Activated CD4-positive, alpha-beta T cell treated with anti-CD3 and anti-CD28 coated beads, Interleukin-2, amount 10 ng/mL, durations not matched to agents 7 days and 5 days (primary cell): ENCODE measurements at places on chromosomes 4 and X. TPM values are rescaled to one million over a fixed set of nuclear protein-coding genes. Genes with fewer than 3 reads are reported as not detected.
A peak's percentile ranks its signal among the peaks of the same experiment; 100 is the strongest.

GRCh38 chr4:31647786-31648185 lies 927.6 kb downstream of the PCDH7 start:
- no peaks in the 10 kb centered on the region for H3K36me3 ChIP-seq
- no peak overlapping the region for H3K27ac ChIP-seq
- DNase-seq, result no peak
- no peaks in the 10 kb centered on the region for H3K27me3 ChIP-seq
- H3K4me3 ChIP-seq, result no peak overlapping the region
- no peaks in the 10 kb centered on the region for H3K4me1 ChIP-seq

DNA sequence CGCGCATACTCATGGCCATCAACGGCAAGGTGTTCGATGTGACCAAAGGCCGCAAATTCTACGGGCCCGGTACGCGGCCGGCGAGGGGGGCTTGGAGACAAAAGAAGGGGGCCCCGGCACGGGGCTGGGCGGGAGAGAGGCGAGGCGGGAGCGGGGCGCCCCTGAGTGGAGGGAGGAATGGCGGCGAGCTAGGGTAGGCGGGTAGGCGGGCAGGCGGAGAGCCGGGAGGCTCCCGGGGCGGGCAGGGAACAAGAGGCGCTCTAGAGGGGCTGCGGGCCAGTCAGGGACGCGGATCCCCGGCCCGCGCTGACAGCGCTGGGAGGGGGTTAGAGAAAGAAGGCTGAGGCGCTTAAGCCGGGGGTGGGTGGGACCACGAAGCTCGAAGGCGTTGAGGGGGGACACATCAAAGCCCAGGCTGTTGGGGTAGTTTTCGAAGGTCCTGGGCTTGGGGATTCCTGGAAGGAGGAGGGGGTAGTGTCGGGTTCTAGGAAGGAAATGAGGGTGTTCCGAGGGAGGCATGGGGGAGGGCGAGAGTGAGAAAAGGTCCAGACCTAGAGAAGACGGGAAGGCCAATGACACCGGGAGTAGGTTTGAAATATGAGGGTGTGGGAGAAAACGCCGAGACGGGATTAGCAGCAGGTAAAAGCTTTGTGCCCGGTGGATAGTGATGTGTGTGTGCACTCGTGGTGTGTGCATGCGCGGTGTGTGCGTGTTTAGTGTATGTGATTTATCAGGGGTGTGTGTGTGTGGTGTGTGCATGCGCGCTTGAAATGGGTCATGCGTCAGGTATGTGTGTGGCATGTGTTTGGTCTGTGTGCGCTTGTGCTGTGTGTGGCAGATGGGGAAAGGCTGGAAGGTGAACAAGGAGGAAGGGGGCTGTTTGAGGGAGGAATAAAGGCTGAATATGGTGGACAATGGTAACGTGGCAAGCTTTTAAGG lies 807 bp downstream of the PGRMC1 start:
- H3K36me3 ChIP-seq, result peaks cover 16% of the 10 kb centered on the region
- peak overlapping the region; percentile 81 for H3K4me3 ChIP-seq
- H3K4me1 ChIP-seq, result peaks cover 41% of the 10 kb centered on the region
- H3K27ac ChIP-seq, result peak overlapping the region; percentile 85

The NUDT10 gene
- 0.15 TPM for total RNA-seq

- H3K4me3 ChIP-seq, result no peak overlapping the region
- no peaks in the 10 kb centered on the region for H3K4me1 ChIP-seq
- H3K36me3 ChIP-seq, result no peaks in the 10 kb centered on the region
- peaks cover 5% of the 10 kb centered on the region for H3K27me3 ChIP-seq
Measured at GRCh38 chr4:119589165-119589564, 39.4 kb downstream of the PDE5A start.

The SPARCL1 gene
- total RNA-seq, result not detected
